ENCODE measurements at places on chromosomes 2 and 18. TPM values are rescaled to one million over a fixed set of nuclear protein-coding genes. Genes with fewer than 3 reads are reported as not detected.

The TEX44 gene
- polyA plus RNA-seq: not detected

DNA sequence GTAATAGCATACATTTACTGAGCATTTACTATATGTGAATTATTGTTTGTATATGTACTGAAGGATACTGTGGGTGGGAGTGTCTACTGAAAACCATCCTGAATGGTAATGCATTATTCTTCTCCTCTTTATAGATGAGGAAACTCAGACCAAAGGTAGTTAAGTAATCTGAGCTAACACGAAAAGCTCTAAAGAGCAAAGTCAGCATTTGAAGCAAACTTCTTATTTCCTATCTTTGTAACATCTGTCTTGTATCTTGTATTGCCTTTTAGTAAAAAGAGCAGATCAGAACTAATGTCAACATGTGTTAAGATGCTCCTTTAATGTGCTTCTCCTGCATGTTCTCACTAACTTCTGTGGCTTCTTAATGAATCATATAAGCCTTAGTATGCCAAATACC is 382.8 kb upstream of the NXPH2 start:
- DNase-seq: no peak

- DNase-seq: no peak
These were observed 46.0 kb downstream of the SLC66A2 start for GRCh38 chr18:79905389-79905911.

- peak; percentile 73 for DNase-seq
These were observed 18.7 kb upstream of the SCYGR1 start for GRCh38 chr2:227406177-227407031.

- DNase-seq: no peak
These were observed 86.5 kb upstream of the SLC14A2 start for GRCh38 chr18:45528712-45529336.

The FAP gene
- 49.7 TPM for polyA plus RNA-seq

The TANC1 gene
- polyA plus RNA-seq: 29.3 TPM

DNA sequence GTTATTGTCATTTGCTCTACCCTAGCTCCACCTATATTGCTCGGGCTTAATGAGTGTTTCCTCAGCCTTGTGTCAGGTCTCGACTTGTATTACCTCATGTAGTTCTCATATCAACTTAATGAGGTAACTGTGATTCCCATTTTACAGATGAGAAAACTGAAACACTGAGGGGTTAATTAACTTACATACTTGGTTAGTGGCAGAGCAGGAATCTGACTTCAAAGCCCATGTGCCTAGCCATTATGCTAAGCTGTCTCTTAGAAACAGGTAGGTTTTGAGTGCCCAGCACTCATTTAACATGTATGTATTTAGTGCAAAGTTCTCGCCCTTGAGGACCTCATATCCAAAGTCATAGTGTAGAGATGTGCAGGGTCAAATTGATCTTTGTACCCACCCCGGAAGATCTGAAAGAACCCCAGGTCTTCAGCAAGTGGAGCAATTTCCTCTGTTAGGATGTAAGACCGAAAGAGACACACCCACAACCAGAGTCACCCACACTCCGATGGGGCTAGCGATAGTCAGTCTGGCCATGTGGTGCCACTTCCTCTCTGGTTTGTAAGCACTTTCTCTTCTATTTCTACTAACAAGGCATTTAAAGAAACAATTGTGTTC is 121.0 kb upstream of the SLC39A10 start:
- no peak for DNase-seq

The CSRNP3 gene
- polyA plus RNA-seq: 11.2 TPM

DNA sequence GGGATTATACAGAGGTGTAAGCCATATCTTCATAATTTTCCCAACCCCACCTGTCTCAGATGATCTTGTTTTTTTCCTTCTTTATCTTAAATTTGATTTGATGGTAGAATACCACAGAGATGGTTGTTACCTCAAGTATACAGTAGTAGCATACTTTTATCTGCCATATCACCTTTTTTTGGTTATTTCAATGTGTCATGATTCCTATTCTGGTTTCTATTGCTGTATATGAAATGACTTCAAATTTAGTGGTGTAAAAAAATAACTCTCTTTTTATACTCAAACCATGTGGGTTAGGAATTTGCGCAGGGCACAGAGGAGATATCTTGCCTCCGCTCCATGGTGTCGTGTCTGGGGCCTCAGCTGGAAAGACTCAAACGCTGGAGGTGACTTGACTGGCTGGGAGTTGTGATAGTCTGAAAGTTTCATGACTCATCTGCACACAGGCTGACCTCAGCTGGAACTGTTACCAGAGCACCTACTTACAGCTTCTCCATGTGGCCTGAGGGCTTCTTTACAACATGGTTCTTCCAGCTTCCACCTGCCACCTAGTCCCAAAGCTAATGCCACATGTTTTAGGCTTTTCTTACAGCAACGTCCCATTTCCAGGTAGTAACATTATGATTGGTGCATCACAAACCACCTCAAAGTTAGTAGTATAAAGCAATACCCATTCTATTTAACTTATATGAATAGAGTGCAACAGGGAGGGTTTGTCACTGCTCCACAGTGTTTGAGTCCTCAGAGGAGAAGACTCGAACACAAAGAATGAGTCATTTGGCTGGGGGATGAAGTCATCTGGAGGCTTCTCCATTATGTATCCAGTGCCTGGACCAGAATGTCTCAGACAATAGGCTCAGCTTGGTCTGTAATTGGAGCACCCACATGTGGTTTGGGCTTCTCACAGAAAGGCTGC is 82.3 kb upstream of the XPO1 start:
- DNase-seq: no peak
